ENCODE measurements at places on chromosomes 16 and 17. TPM values are rescaled to one million over a fixed set of nuclear protein-coding genes. Genes with fewer than 3 reads are reported as not detected.

NLRC3 gene
- not detected for total RNA-seq

TRIM65 gene
- total RNA-seq = 39.1 TPM

RAB11FIP4 gene
- 1.9 TPM for total RNA-seq

FN3K gene
- total RNA-seq = 9.1 TPM

CHAD gene
- total RNA-seq = not detected

ZG16 gene
- total RNA-seq = not detected

NACA2 gene
- total RNA-seq = not detected

CCL16 gene
- total RNA-seq = not detected

ZG16B gene
- 0.54 TPM for total RNA-seq

SCNN1G gene
- 0.52 TPM for total RNA-seq

ARL5C gene
- total RNA-seq = not detected

ZFP3 gene
- 0.81 TPM for total RNA-seq

TERF2IP gene
- total RNA-seq = 44.0 TPM

PMP22 gene
- total RNA-seq = 226 TPM

TEFM gene
- 20.9 TPM for total RNA-seq

CCDC40 gene
- total RNA-seq = 4.5 TPM

PARN gene
- total RNA-seq = 34.6 TPM

KRTAP4-6 gene
- not detected for total RNA-seq

SPIRE2 gene
- 8.1 TPM for total RNA-seq

Measured in A549 treated with ZK216348 at 1 μM for 4 hours (cell line).